Putamen (tissue), 1 donor: ENCODE measurements at places on chromosomes 12 and 14.

- no peak for DNase-seq
These were observed 436.1 kb downstream of the DAD1 start for GRCh38 chr14:22152903-22153302.

GRCh38 chr12:119258149-119258548, 76.4 kb upstream of the CCDC60 start:
- no peak for DNase-seq

- no peak for DNase-seq
These were observed 1277.6 kb upstream of the SEL1L start for GRCh38 chr14:82811246-82811645.

GRCh38 chr12:25131270-25131669, 63.7 kb downstream of the DNAI7 start:
- no peak for DNase-seq

DNA sequence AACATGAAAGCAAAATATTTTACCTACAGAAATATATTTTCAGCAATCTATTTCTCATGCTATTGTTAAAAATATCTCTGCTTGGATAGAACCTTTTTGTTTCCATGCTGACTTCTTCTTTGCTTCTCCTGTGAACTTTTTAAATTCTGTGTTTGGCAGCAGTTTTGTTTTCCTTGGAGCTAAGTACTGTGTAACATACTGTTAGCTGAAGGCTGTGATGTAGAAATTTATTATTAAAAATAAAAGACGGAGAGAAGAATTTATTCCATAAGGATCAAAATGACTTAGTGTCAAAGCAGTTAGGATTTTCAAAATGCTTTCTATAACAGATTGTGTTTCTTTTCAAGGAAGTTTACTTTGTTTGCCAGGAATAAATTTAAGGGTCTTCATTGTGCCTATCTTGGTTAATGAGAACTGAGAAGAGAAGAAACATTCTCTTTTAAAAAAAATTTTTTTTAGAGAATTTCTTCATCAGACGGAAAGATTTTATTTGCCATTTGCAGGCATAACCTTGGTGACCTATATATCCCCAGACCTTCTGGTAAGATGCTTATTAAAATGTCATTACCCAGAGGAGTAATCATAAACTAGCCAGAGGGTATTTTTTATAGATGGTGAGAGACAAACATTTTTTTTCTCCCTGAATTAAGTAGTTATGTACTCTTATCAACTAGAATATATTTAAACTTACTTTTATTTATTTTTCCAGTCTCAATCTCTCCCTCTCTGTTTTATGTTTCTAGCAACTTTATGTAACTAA, 147.1 kb upstream of the SLCO1C1 start:
- DNase-seq = no peak

GRCh38 chr12:72717036-72717435, 444.9 kb downstream of the TRHDE start:
- no peak for DNase-seq

GRCh38 chr14:98984719-98985041, 287.3 kb downstream of the BCL11B start:
- DNase-seq = no peak

DNA sequence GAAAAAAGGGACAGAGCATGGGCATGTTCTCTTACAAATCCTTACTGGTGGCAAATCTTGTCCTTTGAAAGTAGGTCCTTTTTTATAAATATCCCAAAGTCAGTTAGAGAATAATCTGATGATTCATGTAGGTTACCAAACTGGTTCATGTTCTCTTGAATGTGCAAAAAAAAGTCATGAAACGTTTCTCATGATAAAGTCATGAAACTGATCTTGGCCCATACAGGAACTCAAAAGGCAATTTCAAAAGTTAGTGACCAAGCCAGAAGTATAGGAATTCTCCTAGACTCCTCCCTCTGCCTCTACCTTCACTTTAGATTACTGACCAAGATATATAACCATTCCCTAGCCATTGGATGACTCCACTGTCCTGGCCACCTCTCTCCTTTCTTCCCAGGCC, 27.3 kb upstream of the SPTSSA start:
- no peak for DNase-seq

- DNase-seq = no peak
These were observed 43.9 kb upstream of the IQSEC3 start for GRCh38 chr12:22530-23201.

- no peak for DNase-seq
These were observed 122.3 kb downstream of the METTL25 start for GRCh38 chr12:82480606-82481005.

DNA sequence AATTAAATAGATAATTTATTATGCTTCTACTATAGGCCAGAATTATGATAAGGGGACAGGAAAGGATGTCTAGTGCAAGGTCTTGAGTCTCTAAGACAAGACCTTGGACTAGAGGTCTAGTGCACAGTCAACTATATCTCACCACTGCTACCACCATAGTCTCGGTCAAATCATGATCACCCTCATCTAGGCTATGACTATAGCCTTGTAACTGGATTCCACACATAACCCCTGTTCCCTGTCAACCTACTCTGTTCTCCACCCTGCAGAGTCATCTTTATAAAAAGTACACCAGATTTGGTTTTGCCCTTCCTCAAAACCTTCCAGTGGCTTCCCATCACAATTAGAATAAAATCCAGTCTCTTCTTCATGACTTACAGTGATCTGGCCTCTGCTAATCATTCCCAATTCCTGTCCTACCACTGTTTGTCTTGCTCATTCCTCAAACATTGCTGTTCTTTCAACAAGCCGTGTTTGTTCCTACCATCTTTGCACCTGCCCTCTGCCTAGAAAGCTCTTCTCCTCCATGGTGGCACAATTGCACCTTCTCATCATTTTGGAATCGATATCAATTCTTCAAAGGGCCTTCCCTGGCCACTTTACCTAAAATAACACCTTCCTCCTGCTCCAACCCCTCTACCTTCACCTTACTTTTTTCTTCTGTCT, 169.4 kb downstream of the FOXN3 start:
- no peak for DNase-seq

GRCh38 chr12:112937741-112938719, at the start of gene OAS3:
OAS3 (plus strand) TSS chr12:112938474; CDS start chr12:112938531, 57 bp downstream.
- DNase-seq = peak; percentile 32

DNA sequence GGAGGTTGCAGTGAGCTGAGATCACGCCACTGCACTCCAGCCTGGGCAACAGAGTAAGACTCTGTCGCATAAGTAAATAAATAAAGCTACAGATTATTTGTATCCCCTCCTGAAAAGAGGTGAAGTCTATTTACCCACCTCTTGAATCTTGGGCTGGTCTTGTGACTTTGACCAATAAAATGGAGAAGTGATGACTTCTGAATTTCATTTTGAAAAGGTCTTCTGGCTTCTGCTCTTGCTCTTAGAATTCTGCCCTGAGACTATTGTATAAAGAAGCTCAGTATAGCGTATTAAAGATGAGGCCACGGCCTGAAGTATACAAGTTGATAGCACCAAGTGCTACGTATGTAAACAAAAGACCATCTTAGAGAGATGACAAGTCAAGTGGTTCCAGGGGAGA, 88.3 kb upstream of the AMN1 start:
- no peak for DNase-seq

- DNase-seq = no peak
These were observed 8.5 kb upstream of the LTBP2 start for GRCh38 chr14:74620497-74620921.

- no peak for DNase-seq
These were observed 171.7 kb upstream of the FLRT2 start for GRCh38 chr14:85358136-85358785.

- DNase-seq = no peak
These were observed 171.8 kb upstream of the FOXN3 start for GRCh38 chr14:89588840-89589296.

GRCh38 chr12:96321941-96322340, 78.3 kb downstream of the CDK17 start:
- DNase-seq = no peak

GRCh38 chr14:34662561-34663088, 32.7 kb upstream of the SNX6 start:
- DNase-seq = no peak

DNA sequence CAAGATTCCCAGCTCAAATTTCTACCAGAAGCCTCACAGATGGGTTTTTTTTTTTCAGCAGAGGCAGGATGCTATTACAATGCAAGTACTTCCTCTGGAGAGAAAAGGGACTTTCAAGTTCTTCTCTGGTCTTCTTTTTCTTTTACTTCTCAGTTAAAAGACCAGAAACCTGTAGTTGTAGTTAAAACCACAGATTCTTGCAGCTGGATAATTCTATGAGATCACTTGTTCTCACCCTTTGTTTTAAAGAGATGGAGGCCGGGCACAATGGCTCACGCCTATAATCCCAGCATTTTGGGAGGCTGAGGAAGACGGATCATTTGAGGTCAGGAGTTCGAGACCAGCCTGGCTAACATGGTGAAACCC, 47.6 kb upstream of the OVCH1 start:
- DNase-seq = no peak

DNA sequence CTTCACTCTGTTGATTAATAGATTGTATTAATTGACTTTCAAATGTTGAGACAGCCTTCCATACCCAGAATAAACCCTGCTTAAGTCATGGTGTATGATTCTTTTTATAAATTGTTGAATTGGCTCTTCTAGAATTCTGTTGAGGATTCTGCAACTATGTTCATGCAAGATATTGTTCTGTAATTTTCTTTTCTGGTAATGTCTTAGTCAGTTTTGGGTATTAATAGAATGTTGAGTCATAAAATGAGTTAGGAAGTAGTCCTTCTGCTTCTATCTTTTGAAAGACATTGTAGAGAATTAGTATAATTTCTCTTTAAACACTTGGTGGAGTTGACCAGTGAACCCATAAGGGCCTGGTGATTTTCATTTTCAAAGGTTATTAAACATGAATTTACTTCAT, 958.9 kb downstream of the LRFN5 start:
- DNase-seq = no peak

DNA sequence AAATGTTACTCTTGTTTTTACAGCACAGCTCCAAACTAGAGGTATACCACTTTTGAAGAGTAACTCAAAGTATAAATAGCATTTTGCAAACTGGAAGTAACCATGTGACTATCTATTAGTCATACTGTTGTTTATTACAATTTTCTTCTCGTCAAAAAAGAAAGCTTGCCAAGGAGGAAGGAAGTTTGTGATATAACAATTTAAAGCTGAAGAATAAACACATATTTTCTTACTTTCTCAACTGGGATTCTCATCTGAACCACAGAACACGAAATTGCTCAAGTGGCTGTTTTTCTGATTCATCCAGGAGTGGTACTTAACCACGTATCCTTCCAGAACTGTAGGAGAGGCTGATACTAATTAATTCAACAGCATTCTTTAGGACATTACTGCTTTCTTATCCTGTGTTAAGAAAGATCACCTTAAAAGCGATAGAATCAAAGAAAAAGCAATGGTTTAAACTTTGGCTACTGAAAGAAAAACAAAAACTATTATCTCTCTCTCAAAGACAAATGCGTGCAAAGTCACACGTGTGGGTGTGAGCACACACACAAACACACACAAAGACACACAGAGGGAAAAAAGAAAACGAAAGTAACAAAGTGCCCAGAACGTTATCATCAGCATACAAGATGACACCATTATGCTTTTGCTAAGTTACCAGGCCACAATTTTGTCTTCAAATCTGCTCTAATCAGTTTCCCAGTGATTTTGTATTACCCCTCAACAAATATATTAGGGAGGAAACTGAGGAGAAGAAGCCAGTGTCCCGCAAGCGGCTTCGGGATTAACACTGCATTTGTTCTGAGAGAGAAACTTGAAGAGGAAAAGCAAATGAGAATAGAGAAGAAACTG, at the start of gene CLEC2B:
Gene CLEC2B (minus strand): TSS at position 48 of the 855 bp plus-strand sequence.
- no peak for DNase-seq

DNA sequence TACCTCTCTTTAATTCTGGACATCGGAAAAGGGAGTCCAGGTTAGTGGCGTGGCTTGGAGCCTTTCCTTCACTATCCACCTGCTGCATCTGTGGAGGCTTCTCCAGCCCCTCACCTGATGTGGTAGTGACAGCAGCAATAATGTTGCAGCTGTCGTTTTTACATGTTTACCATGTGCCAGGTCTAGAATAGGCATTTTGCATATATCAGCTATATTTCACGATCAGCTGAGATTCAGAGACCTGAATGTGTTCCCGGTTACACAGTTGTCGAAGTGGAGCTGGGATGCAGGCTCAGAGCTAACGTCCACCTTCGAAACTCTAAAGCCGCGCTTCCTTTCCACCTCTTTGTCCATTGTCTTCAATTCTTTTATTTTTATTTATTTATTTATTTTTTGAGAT, 91.0 kb downstream of the BORCS5 start:
- DNase-seq = no peak

- DNase-seq = no peak
These were observed 162.2 kb upstream of the SSTR1 start for GRCh38 chr14:38045461-38045860.

DNA sequence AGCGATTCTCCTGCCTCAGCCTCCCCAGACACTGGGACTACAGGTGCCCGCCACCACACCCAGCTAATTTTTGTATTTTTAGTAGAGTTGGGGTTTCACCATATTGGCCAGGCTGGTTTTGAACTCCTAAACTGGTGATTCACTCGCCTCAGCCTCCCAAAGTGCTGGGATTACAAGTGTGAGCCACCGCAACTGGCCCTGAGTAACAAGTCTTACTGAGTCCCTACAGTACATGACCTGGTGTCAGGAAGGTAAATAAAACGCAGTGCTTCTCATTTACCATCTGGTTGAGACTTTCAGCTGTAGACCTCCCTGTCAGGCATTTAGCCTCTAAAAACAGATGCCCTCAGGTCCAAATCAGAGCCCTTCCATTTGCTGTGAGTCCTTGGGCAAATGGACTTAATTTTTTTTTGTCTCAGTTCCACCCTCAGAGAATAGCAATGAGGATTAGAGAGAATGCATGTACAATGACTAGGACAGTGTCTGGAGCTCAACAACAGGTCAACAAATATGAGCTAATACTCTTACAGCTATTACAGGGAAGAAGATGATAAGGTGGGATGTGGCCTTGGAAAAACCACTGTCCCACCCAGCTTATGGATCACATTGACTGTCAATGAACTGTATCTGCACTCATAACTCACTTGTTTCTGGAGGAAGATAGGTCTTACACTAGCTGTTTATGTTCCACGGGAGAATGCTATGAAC, 70.5 kb downstream of the PHLDA1 start:
- no peak for DNase-seq

DNA sequence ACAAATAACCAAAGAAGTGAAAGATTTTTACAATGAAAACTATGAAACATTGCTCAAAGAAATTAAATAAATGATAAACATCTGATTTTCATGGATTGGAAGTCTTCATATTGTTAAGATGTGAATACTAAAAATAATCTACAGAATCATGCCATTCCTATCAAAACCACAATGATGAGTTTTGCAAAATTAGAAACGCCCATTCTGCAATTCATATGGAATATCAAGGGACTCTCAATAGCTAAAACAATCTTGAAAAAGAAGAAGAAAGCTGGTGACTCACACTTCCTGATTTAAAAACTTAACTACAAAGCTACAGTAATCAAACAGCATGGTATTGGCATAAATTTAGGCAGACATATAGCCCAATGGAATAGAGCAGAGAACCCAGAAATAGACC, 40.2 kb upstream of the CCT2 start:
- DNase-seq = no peak

GRCh38 chr12:79690142-79690637, 574 bp downstream of the PAWR start:
- no peak for DNase-seq
